ENCODE measurements at places on chromosomes 16 and 17.
A peak's percentile ranks its signal among the peaks of the same experiment; 100 is the strongest.

GRCh38 chr16:4846503-4846900, 586 bp downstream of the GLYR1 start:
- DNase-seq: peak; percentile 54

- DNase-seq: no peak
These were observed 12.7 kb downstream of the HIC1 start for GRCh38 chr17:2067608-2068024.

DNA sequence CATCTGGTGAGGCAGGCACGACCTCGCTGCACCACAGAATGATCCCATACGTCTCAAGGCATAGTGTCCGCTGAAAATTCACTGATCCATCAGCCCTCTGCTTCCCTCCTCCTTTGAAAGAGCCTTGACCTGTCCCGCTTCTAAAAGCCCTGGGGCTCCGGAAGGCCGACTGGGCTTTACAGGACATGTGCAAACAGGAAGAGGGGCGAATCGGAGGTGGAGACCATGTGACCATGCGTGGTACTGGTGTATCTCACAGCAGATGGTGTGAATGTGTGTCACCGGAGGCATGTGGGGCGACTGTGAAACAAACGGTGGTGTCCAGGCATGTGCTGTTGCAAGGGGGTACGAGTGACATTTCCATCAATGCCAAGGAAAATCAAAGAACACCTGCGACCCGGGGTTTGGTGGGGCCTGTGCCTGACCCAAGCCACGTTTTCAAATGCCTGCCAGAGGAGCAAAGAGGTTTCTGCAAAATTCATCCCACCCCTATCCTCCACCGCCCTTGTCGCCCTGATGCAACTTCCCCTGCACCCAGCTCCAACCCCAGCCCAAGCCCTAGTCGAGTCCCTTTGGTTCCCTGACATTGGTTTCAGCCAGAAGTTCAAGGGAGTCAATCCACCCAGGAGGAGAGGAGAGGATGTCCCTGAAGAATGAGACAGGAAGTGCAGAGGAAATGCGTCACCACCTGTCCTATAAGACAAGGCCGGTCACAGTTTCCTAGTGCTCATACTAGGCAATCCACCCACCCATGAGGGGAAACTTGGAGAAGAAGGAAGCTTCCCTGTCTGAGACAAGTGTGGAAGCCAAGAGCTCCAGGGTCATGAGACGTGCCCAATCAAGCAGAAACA, 5.9 kb upstream of the KCNJ18 start:
- no peak for DNase-seq

DNA sequence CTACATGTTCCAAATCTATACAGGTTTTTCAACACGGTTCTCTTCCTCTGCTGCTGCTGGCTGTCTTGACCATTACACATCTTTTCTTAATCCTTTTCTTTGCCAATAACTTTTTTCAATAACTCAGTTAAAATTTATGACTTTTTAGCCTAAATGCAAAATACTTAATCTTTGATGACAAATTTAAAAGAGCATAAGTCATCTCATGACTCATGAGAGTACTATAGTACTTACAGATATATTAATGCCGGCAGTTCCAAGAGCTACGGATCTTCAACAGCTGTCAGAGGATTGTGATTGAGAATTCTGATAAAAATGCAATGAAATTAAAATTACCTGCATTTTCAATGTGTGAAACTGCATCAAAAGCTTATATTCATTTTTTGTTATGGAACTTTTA, 105.5 kb downstream of the KPNA2 start:
- no peak for DNase-seq

DNA sequence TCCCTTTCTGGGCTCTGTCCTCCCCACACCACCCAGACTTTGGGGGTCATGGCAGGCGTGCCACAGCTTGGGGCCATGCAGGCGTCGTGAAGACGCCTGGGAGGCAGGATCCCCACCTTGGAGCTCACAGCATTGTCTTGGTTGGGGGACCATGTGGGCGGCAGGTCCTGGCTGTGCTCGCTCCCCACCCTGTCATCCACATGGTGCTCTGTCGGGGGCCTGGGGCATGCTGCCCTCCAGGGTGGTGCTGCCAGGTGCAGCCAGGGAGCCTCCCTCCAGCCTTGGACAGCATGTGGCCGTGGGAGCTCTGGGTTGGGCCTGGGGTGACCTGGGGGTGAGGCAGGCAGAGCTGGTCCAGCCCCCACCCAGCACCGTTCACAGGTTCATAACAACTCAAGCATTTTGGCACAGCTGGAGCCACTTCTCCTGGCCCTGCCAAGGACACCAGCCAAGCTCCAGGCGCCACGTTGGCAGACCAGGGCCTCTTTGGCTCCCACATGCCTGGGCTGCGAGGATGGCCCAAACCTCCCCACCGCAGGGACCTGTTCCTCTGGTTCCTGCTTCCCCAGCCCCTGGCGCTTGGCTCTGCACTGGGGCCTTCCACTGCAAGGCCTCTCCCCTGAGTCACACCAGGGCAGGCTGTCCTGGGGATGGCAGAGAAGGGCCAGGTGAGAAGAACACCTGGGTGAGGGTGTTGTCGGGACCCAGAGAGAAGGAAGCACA, 15.1 kb upstream of the ATP6V0C start:
- DNase-seq: no peak

- no peak for DNase-seq
These were observed 16.2 kb downstream of the ETV4 start for GRCh38 chr17:43529947-43530287.

GRCh38 chr17:65009848-65010247, 46.7 kb downstream of the GNA13 start:
- no peak for DNase-seq

GRCh38 chr17:49491192-49491769, 3.8 kb upstream of the NGFR start:
- DNase-seq: no peak

- no peak for DNase-seq
These were observed 40.9 kb downstream of the ZZEF1 start for GRCh38 chr17:4101759-4102405.

- DNase-seq: no peak
These were observed 58.6 kb upstream of the DNAH9 start for GRCh38 chr17:11539637-11540036.

GRCh38 chr16:50657241-50657640, 23.9 kb downstream of the SNX20 start:
- no peak for DNase-seq

- no peak for DNase-seq
These were observed 1.3 kb downstream of the APPBP2 start for GRCh38 chr17:60524463-60525327.

DNA sequence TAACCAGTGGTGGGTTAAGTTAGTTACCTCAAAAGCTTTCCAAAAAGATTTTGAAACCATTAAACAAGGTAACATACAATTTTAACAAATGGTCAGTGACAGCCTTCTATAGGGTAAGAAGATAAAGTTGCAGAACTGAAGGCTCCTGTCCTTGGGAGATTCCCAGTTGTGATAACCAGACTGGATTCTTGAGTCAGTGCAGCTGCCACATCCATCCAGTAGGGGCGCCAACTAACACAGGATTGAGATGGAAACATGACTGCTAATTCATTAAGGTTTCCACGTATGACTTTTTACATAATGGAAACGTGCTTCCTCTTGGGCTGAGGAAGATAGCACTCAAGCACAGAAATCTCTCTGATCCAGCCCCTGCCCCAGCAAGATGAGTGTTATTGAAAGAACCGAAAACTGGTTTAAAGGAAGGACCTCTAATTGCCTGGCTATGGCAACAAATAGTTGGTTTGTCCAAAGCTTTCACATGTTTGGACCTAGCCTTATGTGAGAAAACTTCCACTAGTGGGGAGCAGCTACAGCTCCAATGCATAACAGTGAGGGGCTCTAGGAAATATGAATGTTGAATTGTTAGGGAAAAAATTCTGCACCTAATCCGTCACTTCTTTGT, 269.8 kb upstream of the MYOCD start:
- DNase-seq: peak; percentile 53

- DNase-seq: peak; percentile 62
These were observed 142.2 kb downstream of the RAB11FIP4 start for GRCh38 chr17:31533546-31534155.

GRCh38 chr16:88830783-88831182, 19.1 kb upstream of the APRT start:
- DNase-seq: no peak

GRCh38 chr17:72518753-72519597, 398.2 kb downstream of the SOX9 start:
- DNase-seq: no peak

DNA sequence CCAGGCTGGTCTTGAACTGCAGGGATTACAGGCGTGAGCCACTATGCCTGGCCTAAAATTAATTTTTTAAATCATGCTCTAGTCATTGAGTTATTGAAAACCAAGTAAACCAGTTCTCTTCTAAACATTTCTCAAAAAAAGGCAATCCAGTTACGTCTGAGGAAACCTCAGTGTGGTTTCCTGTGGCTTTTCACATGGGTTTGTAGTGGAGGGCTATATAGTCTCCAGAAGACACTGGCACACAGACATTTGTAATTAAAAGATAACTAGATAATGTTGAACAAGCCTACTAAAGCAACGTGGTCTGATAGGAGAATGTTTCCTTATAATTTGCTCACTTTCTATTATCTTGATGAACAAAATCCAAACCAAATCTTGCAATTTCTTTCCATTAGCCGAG, 5.2 kb upstream of the TOB1 start:
- no peak for DNase-seq

GRCh38 chr16:72317446-72317845, 145.5 kb upstream of the PMFBP1 start:
- DNase-seq: no peak

DNA sequence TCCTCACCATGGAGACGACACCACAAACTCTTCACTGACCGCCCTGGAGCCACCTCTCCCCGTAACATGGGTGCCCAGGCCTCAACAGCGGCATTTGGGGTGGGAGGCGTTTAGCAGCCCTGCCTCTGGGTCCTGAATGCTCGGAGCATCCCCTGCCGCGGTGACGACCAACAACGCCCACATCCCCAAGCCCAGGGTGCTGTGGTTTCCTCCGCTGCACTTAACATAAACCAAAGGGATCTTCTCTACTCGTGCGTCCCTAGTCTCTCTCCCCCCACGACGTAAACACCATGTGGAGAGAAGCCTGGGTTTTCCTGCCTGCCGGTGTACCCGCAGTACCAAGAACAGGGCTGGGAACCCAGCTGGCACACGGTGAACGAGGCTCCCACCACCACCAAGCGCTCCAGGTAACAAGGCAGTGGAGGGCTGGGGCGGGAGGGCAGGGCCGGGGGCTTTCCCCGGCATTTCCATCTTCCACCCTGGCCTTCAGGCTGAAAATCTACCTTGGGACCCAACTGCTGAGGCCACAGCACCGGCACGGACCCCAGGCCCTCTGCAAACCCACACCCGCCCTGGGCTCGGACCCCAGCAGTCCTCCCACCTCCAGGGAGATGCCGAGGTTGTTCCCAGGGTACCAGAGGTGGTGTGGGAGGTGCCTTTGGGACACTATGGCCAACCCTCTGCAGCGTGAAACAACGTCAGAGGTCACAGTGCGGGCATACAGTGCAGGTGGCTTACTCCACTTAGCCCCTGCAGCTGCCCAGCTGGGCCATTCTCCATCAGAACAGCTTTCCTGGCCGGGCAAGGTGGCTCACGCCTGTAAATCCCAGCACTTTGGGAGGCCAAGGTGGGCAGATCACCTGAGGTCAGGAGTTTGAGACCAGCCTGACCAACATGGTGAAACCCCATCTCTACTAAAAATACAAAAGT, 54.3 kb downstream of the TIMM22 start:
- no peak for DNase-seq

GRCh38 chr17:76772842-76773525, 35.1 kb downstream of the MFSD11 start:
- peak; percentile 92 for DNase-seq

- DNase-seq: no peak
These were observed 6.1 kb downstream of the PYCARD start for GRCh38 chr16:31196324-31197088.

DNA sequence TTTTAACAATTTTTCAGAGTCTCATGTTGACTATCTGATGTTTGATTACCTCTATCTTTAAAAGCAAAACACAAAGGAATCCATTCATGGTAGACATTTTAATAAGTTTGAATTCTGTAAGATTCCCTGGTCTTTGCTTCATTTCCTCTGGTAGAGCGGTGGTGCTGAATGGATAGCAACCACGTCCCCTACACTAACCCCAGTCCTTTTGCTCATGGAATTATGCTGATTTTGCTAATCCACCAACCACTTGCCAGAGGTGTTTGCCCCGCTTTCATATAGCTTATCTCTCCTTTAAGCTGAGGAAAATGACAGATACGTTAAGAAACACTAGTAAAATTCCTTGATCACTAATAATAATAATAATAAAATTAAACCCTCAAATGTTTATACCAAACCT, 9.5 kb downstream of the KCNJ16 start:
- no peak for DNase-seq

- DNase-seq: no peak
These were observed 24.5 kb downstream of the STXBP4 start for GRCh38 chr17:54992797-54993639.

DNA sequence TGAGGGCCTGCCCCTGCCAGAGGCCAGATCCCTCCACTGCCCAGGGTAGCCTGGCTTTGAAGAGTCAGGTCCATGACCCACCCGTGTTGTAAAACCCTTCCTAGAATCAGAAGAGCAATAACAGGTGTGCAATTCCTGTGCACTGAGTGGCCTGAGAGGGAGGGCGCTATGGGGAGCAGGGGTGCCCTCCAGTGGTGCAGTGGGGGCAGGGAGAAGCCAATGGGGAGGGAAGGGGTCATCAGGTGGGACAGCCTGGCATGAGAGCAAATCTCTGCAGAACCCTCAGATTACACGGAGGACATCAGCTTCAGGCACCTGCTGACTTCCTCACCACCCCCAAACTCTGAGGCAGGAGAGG, 72.9 kb upstream of the ZNF469 start:
- DNase-seq: peak; percentile 31

- no peak for DNase-seq
These were observed 6.4 kb downstream of the LRRC3C start for GRCh38 chr17:39933912-39934311.

DNA sequence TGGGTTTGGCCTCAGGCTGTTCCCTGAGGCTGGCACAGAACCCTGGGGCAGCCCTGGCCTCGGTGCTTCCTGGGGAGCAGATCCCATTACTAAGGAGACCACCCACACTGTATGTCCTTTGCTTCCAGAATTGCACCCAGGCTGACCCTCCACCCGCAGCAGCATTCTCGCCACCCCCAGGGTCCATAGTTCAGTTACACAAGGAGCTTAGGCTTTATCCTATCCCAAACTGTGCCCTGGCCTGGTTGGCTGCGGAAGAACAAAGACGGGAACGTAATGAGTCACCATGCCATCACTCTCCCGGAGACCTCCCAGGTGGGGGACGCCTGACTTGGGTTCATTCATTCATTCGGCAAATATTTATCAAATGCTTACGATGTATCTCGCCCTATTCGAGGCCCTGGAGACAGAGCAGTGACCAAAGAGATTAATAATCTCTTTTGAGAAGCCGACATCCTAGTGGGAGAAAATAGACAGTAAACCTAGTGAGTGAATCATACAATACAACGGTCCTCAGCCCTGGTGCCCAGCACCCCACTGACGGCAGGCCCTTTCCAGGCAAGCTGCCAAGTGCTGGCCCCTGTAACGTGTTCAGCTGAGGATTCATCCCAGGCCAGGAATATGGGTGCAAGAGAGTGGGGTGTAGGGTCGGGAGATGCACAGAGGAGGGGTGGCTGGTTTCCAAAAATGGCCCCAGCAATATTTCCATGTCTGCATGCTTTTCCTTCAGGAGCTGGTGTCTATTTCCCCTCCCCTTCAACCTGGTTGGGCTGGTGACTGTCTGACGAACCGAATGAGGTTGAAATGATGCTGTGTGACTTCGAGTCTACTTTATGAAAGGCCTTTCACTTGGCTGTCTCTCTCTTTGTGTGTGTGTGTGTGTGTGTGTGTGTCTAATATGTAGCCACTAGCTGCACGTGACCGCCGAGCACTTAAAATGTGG, 134.2 kb downstream of the MGAT5B start:
- no peak for DNase-seq

Measured in WERI-Rb-1 (cell line).